Activated T-helper 1 cell treated with anti-CD3 and anti-CD28 coated beads, Interleukin-12 subunit alpha, Interleukin-12 subunit beta, Interleukin-2, Interleukin-4 antibody, amounts not matched to agents 30 ng/mL and 10 ng/mL and 1 ng/mL, durations not matched to agents 14 hours and 24 hours and 36 hours (primary cell): ENCODE measurements at places on chromosomes 12 and 14.

DNA sequence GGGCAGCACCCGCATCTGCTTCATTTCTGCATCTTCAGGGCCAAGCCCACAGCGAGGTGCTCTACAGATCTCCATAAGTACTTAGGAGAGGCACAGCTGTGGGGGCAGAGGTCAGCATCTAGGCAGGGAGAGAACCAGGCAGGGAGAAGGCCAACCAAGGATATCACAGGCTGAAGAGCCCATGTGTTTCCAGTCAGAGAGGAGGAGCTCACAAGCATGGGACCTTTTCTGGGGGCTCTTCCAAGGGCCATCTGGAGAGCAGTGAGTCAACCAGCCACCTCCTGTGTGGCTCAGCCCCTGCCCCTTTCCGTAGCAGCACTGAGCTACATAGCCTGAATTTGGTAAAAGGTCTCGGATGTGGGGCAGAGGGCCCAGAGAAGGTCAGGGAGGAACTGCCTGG, 78.5 kb downstream of the ARL6IP4 start:
- DNase-seq: no peak

DNA sequence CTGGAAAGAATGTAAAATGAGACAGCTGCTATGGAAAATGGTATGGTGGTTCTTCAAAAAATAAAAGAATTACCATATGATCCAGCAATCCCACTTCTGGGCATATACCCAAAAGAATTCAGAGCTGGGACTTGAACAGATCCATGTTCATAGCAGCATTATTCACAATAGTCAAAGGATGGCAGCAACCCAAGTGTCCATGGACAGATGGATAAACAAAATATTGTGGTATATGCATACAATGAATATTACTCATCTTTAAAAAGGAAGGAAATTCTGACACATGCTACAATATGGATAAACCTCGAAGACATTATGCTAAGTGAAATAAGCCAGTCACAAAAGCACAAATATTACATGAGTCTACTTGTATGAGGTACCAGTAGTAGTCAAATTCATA, 9.1 kb downstream of the RAB2B start:
- no peak for DNase-seq

DNA sequence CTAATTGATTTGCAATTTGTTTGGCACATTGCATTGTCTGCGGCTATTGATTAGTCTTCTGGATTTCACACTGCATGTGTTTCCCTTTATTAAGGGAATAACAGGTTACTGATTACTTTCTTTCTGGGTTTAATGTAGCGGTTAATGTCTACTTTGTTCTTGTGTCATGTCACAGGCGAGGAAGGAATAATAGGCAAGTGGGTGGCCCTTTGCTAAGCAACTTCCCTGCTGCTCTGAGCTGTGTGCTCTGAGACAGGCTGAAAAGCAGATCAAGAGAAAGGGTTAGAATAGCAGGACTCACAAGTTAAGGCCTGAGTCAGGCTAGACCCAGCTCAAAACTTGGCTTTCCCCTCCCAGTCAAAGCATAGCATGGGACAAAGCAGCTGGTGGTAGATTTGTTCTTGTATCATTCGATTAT, 77.2 kb downstream of the NKX2-1 start:
- DNase-seq: no peak

DNA sequence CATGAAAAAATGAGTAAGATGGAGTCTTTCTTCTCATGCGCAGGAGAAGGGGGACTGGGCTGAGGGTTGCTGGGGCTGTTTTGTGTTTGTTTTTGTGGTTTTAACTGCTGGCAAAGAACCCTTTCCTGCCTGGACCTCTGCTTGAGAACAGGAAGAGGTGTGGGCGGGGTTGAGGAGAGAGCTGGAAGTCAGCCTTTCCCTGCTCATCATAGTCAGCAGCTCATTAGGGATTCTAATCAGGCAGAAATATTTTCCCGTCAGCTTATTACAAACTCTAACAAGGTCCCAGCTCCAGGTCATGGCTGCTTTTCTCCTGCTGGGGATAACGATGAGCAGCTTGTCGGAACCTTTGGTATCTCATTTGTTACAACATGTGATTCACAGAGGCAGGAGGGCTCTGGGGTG, 185.0 kb upstream of the NRXN3 start:
- DNase-seq: no peak

DNA sequence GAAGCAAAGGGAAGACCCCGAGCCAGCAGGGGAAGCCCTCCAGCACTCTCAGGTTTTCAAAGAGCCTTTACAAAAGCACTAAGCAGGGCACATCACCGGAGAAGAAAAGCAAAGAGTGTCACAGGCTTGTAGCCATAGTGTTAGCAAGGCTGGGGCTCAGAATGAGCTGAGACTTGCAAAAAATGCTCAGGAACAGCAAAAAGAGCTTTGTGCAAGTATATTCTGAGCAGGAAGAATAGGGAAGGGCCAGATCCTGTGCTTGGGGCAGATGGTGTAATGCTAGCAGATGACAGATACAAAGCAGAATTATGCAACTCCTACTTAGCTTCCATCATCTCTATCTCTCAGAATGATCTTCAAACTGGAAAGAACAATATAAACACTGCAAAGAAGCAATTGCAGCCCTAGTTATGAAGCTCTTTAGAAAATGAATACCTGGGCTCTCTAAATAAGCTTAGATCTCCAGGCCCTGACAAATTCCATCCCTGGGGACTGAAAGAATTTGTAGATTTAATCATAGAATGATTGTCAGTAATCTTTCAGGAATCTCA, 23.7 kb upstream of the PARP11 start:
- DNase-seq: no peak

DNA sequence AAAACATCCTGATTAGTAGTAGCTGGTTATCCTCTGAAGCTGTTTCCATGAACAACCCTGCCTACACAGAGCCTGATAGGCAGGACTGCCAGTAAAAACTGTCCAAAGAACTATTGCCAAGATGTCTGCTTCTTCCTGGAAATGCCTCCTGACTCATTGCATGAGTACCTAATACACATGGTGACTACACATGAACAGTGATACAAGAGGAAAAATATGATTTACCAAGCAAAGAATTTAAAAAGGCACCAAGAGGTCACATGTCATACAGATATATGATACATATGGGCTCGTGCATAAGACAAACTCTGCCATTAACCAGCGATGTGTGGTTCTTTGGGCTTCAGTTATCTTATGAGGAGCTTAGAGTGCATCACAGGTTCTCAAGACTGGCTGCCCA, 552.3 kb downstream of the SLC16A7 start:
- no peak for DNase-seq

GRCh38 chr12:109741970-109742703, 28.5 kb downstream of the FAM222A start:
- DNase-seq: no peak

GRCh38 chr14:50394713-50395112, 2.0 kb downstream of the CDKL1 start:
- DNase-seq: no peak

GRCh38 chr14:102817942-102818940, 41.0 kb downstream of the TRAF3 start:
- no peak for DNase-seq

DNA sequence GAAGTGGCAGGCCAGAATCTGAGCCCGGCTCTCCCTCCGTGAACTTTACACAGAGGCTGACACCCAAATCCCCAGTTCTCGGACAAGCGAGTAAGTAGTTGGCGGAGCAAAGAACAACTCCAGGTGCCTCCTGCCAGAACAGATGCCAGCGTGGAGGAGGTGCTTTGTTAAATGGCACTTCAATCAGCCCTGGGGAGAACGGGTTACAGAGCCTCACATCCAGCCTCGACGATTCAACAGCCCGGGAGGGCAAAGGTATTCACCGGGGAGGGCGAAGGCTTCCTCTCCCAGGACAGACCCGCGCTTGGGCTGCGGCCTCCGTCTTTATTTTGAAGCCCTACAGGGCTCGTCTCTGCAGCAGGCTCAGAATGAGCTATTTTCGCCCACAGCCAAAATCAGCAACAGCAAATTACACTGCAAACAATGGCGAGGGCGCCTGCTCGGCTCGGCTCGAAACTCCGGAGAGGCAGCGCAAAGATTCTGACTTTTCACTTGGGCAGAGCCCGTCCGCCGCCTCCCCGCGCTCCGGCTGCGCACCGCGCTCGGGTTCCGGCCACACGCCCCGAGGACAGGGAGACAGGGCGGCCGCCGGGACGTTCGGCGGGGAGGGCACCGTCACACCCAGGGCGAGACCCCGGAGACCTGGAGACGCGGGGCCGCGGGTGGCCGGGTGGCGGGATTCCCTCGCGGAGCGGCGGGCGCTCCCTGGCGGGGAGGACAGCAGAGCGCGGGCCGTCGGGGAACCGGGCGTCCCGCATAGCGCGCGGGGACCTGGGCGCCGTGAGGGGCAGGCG, 811 bp downstream of the TMCC3 start:
- peak; percentile 21 for DNase-seq

GRCh38 chr12:41019461-41019860, 168.7 kb upstream of the PDZRN4 start:
- DNase-seq: no peak

GRCh38 chr12:15540469-15540872, 218.2 kb downstream of the PTPRO start:
- no peak for DNase-seq

DNA sequence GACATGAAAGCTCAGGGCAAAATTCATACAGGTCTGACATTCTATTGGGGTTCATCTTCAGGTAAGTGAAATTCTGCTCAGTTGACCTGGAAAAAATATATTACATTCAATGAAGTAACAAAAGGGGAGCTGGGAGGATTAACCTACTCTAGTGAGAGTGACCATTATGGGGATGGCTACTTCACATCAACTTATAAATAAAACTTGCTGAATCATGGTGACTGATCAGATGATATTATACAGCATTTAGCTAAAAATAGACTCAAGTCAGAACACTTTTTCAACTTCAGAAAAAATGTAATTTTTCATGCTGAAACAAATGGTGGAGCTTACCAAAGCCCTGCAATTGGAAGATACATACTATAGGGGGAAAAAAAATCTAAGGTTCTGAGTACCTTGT, 800.2 kb downstream of the FSCB start:
- DNase-seq: no peak

DNA sequence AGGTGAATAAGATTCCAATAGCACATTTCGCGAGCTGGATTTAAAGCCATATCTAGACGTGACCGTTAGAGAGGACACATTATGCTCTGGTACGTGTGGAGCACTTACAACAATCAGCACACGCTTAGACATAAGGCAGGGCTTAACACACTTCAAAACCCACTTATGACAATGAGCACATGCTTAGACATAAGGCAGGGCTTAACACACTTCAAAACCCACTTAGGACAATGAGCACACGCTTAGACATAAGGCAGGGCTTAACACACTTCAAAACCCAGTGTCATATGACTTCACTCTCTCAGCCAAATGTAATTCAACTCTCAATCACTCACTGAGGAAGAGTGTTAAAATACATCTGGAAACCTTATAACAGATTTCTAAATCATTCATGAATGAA, 11.2 kb upstream of the PLD4 start:
- no peak for DNase-seq

DNA sequence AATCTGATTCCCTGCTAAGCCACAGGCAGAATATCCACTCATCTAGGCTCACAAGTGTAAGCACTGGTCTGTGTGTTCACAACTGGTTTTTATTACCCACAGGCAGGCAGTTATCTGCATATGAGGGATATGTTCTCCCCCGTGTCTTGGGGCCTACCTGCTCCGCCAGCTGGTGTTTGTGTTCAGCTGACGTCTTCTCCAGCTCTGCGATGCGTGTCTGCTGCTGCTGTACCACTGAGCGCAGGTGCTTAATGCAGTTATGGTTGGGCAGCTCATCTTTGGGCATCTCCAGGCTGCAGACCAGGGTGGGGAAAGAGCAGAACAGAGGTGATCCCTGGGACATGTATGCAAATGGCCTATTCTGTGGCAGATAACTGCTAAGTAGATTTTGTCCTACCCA, 13.7 kb downstream of the RNF41 start:
- DNase-seq: no peak

DNA sequence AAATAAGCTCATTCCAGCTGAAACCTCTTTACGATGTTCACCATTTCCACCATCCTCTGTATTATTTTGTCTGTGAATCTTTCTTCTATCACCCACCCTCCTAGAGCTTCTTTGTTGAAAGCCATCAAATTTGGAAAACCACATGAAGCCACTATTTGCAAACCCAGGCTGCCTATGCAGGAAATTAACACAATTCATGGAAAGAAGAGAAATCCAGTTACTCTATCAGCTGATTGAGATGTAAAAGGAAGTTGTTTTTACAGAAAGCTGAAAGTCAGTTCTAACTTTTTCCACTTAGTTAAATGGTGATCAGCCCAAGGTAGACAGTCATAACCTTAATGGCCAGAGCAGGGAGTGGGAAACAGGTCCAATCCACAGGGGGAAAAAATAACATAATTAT, 6.6 kb downstream of the RHOJ start:
- no peak for DNase-seq

- DNase-seq: no peak
Measured at GRCh38 chr12:122003651-122004611, 17.8 kb upstream of the BCL7A start.

- DNase-seq: no peak
Measured at GRCh38 chr12:113936460-113936859, 29.7 kb downstream of the RBM19 start.

DNA sequence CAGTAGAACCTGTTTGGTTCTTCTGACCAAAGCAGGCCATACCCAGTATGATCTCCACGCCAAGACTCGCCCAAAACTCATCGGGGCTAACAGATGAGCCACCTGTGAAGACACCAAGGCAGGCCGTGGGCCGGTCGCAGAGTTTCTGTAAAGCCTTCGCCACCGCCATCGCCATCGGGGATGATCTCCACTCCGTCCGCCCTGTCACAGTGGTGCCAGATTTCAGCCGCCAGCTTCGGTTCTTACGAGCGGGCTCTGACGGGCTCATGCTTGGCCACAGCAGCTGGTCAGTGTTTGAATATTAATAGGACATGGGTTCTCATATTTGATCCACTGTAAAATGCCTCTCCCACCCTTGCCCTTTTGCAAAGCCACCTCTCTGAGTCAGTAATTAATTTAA, 113.2 kb upstream of the TMEM132D start:
- DNase-seq: no peak

DNA sequence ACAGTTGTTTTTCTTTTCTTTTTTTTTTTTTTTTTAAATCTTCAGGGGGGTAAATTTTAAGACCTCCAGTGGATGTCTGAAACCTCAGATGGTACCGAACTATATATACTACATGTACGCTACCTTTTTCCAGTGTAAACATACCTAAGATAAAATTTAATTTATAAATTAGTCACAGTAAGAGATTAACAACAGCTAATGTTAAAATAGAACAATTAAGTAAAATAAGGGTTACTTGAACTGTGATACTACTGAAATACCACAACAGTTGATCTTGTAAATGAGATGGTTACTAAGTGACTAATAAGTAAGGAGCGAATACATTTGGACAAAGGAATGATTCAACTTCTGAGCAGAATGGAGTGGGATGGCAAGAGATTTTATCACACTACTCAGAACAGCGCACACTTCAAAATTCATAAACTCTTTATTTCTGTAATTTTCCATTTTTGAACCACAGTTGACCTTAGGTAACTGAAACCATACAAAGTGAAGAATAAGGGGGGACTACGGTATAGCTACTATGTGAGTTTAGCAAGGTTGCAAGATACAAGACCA, 80.5 kb upstream of the PCED1B start:
- no peak for DNase-seq

- DNase-seq: no peak
Measured at GRCh38 chr14:72380456-72380855, 448.2 kb downstream of the RGS6 start.
